ENCODE measurements at places on chromosomes 13 and 19. TPM values are rescaled to one million over a fixed set of nuclear protein-coding genes. Genes with fewer than 3 reads are reported as not detected.

DNA sequence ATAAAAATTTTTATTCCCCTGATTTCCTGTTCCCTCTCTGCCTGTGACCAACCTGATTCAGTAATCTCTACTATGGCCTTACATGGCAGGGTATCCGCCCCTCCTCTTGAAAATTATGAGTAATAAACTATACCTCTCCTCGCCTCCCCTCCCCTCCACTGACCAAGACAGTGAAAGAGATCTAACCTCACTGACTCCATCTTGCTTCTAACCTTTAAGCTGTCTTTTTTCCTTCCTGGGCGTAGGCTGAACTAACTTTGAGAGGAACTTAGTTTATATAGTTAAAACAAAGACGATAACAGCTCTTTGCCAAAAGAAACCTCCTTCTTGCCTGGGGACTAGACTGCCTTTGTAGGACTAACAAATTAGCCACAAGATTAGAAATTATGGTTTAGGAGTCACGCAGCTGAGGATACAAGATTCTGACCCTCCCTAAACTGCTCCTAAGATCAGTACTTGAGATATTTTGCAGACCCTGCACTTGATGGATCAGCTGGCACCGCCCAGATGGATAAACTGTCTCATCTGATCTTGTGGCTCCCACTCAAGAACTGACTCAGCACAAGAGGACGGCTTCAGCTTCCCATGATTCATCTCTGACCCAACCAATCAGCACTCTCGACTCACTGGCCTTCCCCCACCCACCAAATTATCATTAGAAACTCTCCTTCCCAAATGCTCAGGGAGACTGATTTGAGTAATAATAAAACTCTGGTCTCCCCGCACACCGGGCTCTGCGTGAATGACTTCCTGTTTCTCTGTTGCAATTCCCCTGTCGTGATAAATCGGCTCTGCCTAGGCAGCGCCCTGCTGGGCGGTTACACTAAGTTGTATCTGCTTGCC lies 187.1 kb downstream of the TDRD3 start:
- DNase-seq, result no peak

The STOML3 gene
- not detected for total RNA-seq

GRCh38 chr19:17293605-17294004 lies 9.6 kb downstream of the ABHD8 start:
- DNase-seq, result no peak

DNA sequence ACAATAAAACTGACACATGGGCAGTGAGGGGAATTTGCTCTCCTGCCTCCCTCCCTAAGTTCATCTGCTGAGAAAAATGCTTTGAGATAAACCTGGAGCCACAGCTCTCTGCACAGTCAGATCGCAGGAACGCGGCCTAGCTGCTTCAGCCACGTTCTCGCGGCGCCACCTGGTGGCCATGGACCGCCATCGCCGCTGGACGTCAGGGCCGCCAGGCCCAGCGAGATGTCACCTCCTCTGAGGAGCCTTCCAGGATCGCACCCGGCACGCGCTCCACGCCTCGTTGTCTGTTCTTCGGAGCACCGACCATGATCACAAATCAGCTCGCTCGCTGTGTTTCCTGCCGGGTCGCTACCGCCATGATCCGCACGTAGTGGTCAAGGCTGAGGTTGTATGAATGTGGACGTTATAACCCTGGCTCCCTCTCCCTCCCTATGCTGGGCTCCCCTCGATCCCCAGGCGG lies 20.6 kb upstream of the USP29 start:
- DNase-seq, result peak; percentile 72

GRCh38 chr13:108212886-108213285 lies 2.5 kb downstream of the LIG4 start:
- DNase-seq, result no peak

DNA sequence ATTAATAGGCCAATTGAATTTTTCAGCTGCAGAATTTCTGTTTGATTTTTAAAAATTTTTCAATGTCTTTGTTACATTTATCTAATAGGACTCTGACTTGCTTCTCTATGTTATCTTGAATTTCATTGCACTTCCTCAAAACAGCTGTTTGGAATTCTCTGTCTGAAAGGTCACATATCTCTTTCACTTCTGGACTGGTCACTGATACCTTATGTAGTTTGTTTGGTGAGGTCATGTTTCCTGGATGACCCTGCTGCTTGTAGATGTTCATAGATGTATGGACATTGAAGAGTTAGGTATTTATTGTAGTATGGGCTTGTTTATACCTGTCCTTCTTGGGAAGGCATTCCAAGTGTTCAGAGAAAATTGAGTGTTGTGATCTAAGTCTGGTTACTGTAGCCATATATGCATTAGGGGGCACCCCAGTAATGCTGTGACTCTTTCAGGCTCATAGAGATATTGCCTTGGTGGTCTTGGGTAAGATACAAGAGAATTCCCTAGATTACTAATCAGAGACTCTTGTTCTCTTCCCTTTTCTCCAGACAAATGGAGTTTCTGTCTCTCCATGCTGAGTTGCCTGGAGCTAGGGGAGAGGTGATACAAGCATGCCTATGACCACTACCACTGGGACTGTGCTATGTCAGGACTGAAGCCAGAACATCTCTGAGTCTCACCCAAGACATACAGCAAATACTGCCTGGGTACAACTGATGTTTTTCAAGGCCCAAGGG lies 27.8 kb downstream of the RFC3 start:
- DNase-seq, result no peak

DNA sequence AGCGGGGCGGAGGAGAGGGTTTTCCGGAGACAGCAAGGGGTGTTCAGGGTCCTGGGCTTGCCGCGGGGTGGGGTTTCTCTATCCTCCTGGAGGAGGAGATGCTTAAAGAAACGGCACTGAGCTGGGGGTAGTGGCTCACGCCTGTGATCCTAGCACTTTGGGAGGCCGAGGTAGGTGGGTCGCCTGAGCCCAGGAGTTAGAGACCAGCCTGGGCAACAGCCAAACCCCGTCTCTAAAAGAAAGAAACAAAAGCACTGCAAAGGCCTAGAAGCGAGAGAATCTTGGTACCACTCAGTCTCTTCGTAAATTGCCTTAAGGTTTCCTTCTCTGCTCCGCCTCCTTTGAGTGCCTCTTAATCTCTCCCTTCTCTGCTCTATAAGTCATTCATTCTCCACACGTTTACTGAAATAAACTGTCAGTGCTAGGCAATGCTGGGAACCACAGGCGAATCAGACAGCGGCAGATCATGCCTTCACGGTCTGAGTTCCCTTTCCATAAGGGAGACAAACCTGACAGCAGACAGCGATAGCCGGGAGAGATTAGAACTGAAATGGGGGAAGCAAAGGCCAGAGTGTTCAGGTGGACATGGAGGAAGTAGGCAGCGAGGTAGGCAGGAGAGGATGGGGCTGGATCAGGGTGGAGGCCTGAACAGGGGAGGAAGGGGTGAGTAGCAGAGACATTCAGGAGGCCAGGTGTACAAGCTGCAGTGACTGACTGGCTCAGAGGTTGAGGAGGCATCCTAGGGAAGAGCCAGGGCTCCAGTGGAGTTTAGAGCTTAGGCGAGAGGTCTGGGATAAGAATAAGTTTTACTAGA lies 580 bp downstream of the EIF3K start:
- no peak for DNase-seq

The FAM216B gene
- total RNA-seq, result 0.99 TPM

DNA sequence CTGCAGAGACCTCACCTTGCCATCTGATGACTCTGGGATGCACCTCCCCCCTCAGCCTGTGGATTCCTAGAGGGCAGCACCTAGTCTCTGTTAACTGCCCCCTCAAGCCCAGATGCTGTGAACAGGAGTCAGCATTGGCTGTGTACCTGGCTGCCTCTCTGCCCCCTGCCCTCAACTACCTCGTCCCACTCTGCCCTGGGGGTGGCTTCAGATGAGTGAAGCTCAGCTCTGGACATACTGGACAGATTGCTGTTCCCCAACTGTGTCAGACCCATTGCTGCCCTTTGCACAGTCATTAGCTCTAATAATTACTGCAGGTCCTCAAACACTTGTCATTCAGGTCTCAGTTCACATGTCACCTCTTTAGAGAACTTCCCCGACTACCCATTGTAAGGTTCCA lies 182.1 kb upstream of the TSHZ3 start:
- DNase-seq, result no peak

DNA sequence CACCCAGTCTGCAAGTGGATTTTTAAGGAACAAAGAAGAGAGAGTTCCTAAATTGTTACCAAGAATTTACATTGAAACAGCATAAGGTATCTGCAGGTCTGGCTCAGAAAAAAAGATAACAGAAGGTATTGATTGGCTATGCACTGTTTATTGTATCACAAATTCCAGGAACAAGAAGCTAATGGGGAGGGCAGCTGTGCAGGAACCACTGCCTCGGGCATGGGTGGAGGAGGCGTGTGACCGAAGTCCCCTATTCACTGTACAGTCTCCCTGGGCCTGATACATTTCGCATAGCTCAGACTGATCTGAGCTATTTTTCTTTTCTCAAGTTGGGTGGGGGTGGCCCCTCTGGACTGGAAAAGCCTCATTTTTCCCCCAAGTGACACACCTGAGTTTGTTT lies 11.7 kb downstream of the NECTIN2 start:
- no peak for DNase-seq

The FGF22 gene
- not detected for total RNA-seq

The RAD23A gene
- total RNA-seq, result 150 TPM

DNA sequence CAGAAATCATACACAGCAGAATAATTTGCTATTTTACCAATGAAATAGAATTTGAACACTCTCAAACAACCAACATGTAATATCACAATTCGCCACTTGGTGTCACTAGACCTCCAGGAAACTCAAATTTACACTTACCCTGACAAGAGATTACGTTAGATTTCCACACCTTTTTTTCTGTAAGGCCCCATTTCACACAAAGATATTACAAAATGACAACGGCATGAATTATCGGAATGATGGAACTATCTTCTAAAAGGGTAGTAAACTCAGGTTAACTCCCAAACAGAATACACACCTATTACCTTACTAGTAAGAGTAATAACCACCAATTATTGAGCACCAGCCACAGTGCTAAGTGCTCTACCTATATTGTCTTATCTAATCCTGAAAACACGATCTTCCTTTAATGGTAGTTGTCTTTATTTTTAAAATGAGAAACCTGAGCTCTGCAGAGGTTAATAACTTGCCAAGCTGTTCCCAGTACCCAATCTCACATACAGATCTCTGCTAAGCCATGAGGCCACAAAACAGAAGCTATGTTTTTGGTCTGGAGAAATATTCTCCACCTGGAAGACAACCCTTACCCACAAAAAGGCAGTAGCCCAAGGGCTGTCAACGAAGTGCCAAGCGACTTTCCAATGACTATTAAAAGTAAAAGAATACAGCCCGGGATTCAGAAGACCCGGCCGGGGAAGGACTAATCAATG lies 152.4 kb downstream of the DCLK1 start:
- DNase-seq, result no peak

DNA sequence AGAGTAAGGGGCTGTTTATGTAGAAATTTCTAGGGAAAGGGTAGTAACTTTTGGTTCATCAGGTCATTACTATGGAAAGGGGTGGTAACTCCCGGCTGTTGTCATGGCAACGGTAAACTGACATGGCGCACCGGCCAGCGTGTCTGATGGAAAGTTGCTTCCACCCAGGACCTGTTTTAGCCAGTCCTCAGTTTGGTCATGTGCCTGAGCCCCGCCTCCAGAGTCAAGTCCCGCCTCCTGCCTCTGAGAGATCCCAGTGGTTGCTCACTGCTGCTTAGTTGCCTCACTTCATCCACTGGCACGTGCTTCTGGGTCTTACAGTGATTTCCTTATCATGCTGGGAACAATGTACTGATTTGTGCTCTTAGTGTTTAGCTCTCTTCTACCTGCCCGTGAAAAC lies 455.2 kb upstream of the ZNF507 start:
- DNase-seq, result no peak

DNA sequence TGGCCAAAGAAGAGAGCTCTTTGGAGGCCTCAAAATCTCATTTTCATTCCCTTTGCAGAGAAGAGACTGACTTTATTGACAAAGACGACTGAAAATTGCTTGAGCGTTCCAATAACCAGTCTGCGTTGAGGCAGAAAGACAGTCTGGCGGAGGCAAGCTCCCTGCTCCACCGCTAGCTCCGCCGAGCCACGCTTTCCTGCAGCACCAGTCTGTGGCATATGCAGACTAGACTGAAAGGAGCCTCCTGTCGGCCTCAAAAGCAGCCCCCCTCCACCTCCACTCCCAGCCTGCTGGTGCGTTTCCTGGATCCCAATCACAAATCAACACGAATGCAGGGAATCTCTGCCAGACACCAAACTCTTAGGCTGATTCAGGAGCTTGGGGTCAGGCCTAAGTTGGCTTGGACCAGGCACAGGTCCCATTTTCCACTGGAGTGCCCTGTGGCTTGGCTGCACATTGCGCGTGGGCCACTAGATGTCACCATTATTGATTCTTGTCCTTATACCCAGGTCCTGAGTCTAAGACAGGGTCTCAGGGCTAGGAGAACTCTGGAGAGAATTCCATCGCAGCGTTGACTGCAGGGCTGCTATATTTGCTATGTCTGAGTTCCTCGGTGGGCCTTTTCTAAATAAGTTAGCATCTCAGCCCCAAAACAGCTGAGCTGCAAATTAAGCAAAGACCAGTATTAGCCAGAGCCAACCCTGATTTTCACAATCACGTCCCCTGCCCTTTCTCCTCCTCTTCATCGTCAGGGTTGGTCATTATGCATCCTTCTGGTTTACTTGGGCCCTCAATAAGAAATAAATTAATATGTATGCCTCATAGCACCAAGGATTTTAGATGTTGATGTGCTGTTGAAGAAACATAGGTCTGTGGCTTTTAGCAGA lies 5.2 kb upstream of the ZNF507 start:
- DNase-seq, result peak; percentile 68

DNA sequence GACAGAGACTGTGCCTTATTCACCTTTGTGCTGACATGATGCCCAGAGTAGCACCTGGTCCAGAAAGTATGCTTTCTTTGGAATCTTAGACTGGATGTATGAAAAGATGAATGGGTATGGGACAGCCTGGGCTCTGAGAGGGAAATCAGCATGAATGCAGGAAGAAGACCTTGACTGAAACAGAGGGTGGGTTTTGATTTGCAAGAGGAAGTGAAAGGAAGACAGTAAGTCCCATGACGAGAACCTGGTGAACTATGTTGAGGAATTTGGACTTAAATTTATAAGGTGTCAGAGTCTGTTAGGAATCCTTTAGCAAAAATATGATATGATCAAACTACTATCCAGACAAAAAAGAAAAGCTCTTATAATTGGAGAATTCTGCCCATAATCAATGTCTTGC lies 301.9 kb downstream of the SPRY2 start:
- DNase-seq, result no peak

GRCh38 chr13:44884076-44884729 lies 105.1 kb downstream of the NUFIP1 start:
- no peak for DNase-seq

The SGCG gene
- total RNA-seq, result 102 TPM

DNA sequence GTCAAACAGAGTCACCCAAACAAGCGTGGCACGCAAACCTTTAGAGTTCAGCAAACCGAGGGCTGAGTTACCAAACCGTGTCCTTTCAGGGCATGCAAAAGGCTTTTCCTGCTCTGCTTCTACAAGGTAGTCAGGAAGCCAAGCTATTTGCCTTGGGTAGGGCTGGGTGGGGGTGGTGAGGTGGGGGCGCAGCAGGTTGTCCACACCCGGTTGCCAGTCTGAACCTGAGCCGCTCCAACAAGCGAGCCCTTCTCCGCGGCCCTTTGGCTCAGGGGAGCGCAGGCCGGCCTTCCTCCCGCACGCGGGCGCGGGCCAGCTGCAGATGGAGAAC lies 347 bp upstream of the CLDN10 start:
- DNase-seq, result no peak

- no peak for DNase-seq
These were observed 27.6 kb downstream of the ANKRD27 start for GRCh38 chr19:32647361-32647760.

The ARHGAP33 gene
- total RNA-seq, result 3.8 TPM

GRCh38 chr13:43994999-43995859 lies 115.5 kb downstream of the LACC1 start:
- DNase-seq, result no peak

Measured in left ventricle myocardium inferior (tissue), 1 donor.